ENCODE measurements at places on chromosomes 1 and 21.

GRCh38 chr1:54518489-54518888, 29.5 kb upstream of the ACOT11 start:
- no peak for DNase-seq

DNA sequence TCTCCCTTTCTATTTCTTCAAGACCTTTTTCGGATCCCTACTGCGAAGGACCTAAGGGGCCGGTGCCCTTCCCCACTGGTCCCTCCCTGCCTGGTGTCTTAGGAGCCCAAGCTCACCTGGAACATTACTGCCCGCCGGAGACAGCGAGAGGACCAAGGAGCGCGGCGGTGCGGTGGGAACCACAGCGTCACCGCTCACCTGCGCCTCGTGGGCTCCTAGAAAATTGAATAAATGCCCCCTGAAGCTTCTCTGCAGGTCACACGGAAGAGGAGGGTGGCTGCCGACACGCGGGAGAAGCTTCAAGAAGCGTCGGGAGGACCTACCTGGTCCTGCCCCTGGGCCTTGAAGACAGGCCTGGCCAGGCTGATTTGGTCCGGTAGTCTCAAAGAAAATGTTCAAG, 65.2 kb downstream of the PPIAL4A start:
- no peak for DNase-seq

DNA sequence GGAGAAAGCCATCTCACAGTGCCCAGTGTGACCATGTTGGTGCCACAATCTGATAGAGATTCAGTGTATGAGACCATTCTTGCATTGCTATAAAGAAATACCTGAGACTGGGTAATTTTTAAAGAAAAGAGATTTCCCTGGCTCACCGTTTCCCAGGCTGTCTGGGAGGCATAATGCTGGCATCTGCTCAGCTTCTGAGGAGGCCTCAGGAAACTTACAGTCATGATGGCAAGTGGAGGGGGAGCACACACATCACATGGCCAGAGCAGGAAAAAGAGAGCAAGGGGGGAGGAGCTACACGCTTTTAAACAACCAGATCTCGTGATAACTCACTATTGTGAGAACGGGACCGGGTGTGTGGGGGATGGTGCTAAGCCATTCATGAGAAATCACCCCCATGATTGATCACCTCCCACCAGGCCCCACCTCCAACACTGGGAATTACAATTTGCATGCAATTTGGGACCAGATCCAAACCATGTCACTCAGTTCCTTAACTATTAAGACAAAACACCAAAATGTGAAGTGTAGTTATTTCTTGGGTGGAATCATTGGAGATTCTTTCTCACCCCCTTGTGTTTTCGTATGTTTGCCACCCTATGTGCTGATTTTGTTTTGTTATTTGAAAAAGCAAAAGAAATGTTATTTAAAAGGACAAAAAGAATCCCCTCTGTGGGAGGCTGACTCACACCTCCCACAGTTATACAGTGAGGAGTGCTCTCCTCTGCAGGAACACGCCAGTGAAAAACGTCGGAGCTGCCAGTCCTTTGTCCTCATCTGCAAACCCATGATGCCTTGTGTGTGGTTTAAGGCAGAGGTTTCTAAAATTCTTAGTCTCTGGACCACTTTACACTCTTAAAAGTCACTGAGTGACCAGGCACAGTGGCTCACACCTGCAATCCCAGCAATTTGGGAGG, 46.9 kb upstream of the IFNLR1 start:
- no peak for DNase-seq

DNA sequence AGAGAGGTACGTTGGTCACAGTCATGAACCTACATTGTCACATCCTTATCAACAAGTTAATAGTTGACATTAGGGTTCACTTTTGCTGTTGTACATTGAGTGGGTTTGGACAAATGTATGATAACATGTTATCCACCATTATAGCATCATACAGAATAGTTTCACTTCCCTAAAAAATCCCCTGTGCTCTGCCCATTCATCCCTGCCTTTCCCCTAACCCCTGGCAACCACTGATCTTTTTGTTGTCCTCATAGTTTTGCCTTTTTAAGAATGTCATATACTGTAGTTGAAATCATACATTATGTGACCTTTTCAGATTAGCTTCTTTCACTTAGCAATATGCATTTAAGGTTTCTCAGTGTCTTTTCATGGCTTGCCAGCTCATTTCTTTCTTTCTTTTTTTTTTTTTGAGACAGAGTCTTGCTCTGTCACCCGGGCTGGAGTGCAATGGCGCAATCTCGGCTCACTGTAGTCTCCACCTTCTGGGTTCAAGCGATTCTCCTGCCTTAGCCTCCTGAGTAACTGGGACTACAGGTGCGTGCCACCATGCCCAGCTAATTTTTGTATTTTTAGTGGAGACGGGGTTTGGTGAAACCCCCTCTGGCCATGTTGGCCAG, 50.6 kb downstream of the UCK2 start:
- no peak for DNase-seq

DNA sequence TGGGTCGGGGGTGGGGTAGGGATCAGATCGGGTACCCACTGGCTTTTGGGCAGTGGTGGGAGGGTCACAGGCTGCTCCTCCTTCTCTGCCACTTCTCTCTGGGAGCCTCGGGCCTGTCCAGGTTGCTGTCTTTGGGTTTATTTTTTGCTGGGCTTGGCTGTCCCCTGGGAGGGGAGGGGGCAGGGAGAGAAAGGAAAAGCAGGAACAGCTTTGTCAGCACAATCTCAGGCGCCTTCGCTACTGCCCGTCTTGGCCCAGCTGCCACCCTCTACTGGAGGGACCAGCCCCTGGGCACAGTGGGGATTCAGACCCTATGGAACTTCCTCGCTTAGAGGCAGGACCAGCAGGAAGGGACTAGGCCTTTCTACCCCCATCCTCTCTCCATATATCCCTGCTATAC, 8.4 kb downstream of the KCNQ4 start:
- no peak for DNase-seq

- DNase-seq: peak; percentile 80
Measured at GRCh38 chr1:92484472-92485380, 2.0 kb downstream of the GFI1 start.

GRCh38 chr1:12125422-12126355, 41.1 kb upstream of the TNFRSF1B start:
- peak; percentile 29 for DNase-seq

Measured in neural progenitor cell (in vitro differentiated cells).